Karpas-422 (cell line): ENCODE measurements at places on chromosomes 2 and 18.

GRCh38 chr18:63963615-63964256 lies 6.1 kb upstream of the SERPINB8 start:
- H3K4me1 ChIP-seq: no peaks in the 10 kb centered on the region
- H3K27me3 ChIP-seq: no peaks in the 10 kb centered on the region
- DNase-seq: peak; percentile 89
- no peak overlapping the region for H3K4me3 ChIP-seq

DNA sequence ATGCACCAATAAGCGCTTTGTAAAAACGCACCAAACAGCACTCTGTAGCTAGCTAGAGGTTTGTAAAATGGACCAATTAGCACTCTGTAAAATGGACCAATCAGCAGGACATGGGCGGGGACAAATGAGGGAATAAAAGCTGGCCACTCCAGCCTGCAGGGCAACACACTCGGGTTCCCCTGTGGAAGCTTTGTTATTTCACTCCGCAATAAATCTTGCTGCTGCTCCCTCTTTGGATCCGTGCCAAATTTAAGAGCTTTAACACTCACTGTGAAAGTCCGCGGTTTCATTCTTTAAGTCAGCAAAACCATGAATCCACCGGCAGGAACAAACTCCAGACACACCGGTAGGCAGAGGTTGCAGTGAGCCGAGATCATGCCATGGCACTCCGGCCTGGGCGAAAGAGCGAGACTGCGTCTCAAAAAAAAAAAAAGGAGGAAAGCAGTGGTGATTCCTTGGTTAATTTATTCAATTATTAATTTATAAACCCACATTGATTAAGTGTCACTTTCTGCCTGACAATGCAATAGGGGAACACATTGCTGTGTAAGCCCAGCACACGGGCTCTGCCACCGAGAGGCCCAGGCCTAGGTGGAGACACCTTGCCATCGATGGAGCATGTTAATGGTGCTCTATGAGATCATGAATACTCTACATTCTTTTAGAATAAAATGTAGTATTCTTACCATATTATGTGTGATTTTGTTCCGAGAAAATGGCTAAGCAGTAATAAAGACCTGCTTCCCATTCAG lies 687.6 kb upstream of the HS6ST1 start:
- H3K27me3 ChIP-seq: no peaks in the 10 kb centered on the region
- DNase-seq: no peak
- no peak overlapping the region for H3K27ac ChIP-seq

DNA sequence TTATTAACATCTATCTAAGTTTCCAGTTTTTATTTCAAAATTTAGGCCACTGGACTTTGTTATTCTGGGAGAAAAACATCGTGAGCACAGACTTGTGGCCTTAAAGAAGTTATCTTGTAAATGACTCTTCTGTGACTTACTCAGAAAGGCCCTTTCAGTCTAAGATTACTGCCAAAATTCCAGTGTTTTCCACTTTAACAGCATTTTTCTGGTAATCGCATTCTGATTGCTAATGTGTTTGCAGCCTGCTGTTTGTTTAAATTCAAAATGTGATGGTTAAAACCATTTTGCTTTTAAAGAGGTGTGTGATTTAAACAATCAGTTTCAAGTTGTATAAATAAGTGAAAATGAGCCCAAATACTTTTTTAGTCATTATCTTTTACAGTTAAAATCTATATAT lies 136.7 kb upstream of the DAPL1 start:
- H3K4me1 ChIP-seq: no peaks in the 10 kb centered on the region
- no peak for DNase-seq

DNA sequence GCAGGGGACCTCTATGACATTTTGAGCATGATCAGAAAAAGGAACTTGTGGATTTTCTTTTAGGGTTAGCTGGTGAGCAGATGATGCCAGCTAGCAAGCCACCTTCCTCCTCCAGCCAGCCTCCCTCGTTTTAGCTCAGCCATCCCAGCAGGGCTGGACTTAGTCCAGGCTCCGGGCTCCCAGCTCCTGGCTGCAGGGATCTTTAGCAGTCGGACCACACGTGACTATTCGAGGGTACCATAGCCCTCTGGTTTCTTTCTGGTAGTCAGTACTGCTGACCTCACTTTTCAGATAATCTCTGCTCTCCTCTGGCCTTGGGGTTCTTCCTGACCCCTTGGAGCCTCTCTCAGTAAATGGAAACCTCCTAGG lies 31.8 kb downstream of the NCK2 start:
- no peaks in the 10 kb centered on the region for H3K4me1 ChIP-seq
- no peak overlapping the region for H3K27ac ChIP-seq
- H3K4me3 ChIP-seq: no peak overlapping the region
- DNase-seq: no peak

DNA sequence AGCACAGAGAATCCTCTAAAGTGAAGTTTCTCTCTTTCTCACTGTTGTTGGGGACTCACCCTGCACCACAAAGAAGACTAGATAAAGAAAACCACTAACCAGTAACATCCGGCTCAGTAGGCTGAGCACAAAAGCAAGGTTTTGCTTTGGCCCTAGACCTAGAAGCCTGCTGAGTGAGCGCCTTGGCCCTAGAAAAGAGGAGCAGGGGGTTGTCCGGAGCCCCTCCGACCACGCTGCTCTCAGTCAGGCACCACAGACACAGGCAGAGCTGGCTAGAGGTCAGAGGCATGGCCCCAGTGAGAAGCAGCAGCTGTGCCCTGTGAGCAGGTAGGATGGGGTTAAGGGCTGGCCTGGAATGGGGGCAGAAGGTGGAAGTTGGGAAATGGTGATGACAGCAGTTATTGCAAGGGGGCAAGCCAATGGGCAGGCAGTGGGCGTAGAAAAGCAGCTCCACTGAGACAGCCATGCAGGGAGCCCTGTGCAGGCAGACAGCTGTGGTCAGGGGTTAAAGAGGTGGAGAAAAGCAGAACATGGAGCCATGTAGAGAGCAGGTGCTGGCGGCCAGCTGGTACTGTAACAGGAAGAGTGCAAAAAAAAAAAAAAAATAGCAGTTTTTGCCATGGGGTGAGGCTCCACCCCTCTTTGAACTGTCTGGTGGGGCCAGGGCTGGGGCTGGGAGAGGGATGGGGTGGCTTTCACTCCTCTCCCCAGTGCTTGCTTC lies 36.9 kb upstream of the SLC14A1 start:
- H3K27me3 ChIP-seq: no peaks in the 10 kb centered on the region
- peak overlapping the region; percentile 87 for H3K27ac ChIP-seq
- peaks cover 55% of the 10 kb centered on the region for H3K4me1 ChIP-seq
- peak overlapping the region; percentile 47 for H3K4me3 ChIP-seq

DNA sequence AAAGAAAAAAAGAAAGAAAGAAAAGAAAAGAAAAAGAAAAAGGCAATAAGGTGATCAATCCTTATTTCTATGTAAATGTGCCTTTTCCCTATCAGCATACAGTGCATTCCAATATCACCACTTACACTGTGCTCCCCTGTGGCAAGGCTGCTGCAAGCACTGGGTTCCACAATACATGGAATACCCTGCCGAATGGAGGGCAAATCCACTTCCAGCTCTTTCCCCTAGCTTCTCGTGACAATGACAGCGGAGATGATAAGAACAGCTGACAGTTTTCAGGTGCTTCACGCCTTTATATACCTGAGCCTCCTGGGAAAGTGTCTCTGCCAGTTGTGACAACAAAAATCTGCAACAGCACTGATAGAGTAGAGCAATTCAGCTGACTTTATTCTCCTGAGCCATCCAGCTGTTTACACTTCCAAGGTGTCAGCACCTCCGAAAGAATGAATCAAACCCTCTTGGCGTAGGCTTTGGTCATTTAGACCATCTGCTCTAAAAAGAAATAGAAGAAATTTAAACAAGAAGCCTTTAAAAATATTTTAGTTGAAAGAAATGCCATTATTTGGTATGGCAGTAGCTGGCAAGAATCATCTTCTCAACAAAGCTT lies 135.2 kb upstream of the RNF152 start:
- DNase-seq: no peak
- H3K27me3 ChIP-seq: no peaks in the 10 kb centered on the region
- H3K4me1 ChIP-seq: no peaks in the 10 kb centered on the region
- no peaks in the 10 kb centered on the region for H3K36me3 ChIP-seq
- H3K27ac ChIP-seq: no peak overlapping the region

- DNase-seq: no peak
- no peak overlapping the region for H3K4me3 ChIP-seq
- H3K4me1 ChIP-seq: no peaks in the 10 kb centered on the region
- H3K27ac ChIP-seq: no peak overlapping the region
- no peaks in the 10 kb centered on the region for H3K36me3 ChIP-seq
- H3K27me3 ChIP-seq: no peaks in the 10 kb centered on the region; the same call in 1 of the 2 replicates
Observed at GRCh38 chr2:62477573-62477972, 28.4 kb downstream of the TMEM17 start.

- no peaks in the 10 kb centered on the region for H3K4me1 ChIP-seq
- H3K27me3 ChIP-seq: no peaks in the 10 kb centered on the region
- H3K4me3 ChIP-seq: no peak overlapping the region
- DNase-seq: no peak
- no peak overlapping the region for H3K27ac ChIP-seq
- H3K36me3 ChIP-seq: no peaks in the 10 kb centered on the region
Observed at GRCh38 chr2:149928011-149928410, 340.4 kb upstream of the MMADHC start.

GRCh38 chr2:230774348-230774951 lies 61.8 kb downstream of the CAB39 start:
- H3K27ac ChIP-seq: no peak overlapping the region
- no peak overlapping the region for H3K4me3 ChIP-seq
- H3K27me3 ChIP-seq: no peaks in the 10 kb centered on the region
- peaks cover 3% of the 10 kb centered on the region; the same call in 1 of the 2 replicates for H3K4me1 ChIP-seq
- DNase-seq: no peak

- no peak overlapping the region for H3K27ac ChIP-seq
- no peaks in the 10 kb centered on the region for H3K4me1 ChIP-seq
- H3K27me3 ChIP-seq: no peaks in the 10 kb centered on the region
- H3K4me3 ChIP-seq: no peak overlapping the region
- no peak for DNase-seq
Observed at GRCh38 chr2:203404996-203405395, 76.8 kb downstream of the ABI2 start.

GRCh38 chr2:20241973-20242726 lies 17.2 kb upstream of the SDC1 start:
- H3K36me3 ChIP-seq: no peaks in the 10 kb centered on the region
- no peaks in the 10 kb centered on the region for H3K4me1 ChIP-seq
- no peak overlapping the region for H3K4me3 ChIP-seq

- DNase-seq: no peak
- no peak overlapping the region for H3K27ac ChIP-seq
- H3K27me3 ChIP-seq: no peaks in the 10 kb centered on the region
- no peak overlapping the region for H3K4me3 ChIP-seq
- H3K36me3 ChIP-seq: no peaks in the 10 kb centered on the region
- no peaks in the 10 kb centered on the region for H3K4me1 ChIP-seq
Observed at GRCh38 chr2:11553661-11554398, 20.0 kb downstream of the GREB1 start.

DNA sequence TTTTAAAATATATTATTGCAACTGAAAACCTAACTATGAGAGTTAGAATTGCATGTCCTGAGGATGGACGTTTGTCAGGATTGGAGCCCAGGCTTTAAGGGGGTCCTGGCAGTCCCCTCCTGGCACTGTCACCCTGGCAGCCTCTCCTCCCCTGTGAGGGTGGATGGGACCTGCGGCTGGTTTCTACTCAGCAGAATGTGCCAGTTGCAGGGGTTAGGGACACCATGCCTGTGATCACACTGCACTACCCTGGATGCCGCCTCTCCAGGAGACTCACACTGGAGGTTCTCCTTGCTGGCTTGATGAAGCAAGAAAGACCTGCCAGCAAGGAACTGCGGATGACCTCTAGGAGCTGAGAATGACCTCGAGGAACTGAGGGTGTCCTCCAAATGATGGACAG lies 356.7 kb upstream of the MYT1L start:
- peaks cover 9% of the 10 kb centered on the region for H3K4me1 ChIP-seq
- H3K4me3 ChIP-seq: no peak overlapping the region
- H3K27ac ChIP-seq: no peak overlapping the region
- DNase-seq: no peak
- H3K27me3 ChIP-seq: no peaks in the 10 kb centered on the region

GRCh38 chr18:57294547-57294946 lies 57.8 kb upstream of the ST8SIA3 start:
- no peak overlapping the region for H3K4me3 ChIP-seq
- DNase-seq: no peak
- no peak overlapping the region for H3K27ac ChIP-seq

DNA sequence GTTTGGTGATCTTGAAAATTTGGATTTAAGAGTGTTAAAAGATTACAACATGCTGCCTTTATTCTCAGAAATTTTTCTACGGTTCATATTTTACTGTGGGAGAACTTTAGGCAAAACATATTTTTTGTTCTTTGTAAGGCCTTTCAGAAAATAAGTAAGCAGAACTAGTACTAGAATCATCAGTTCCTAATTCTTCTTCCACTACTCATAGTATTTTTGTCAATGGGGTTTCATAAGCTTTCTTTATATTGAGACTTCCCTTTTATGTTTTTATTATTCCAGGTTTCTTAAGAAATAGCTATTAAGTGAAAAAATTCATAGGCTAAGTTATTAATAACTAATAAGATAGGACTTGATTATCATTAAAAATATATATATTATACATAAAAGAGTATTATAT lies 12.4 kb downstream of the UGGT1 start:
- peaks cover 33% of the 10 kb centered on the region; the same call in 1 of the 2 replicates for H3K36me3 ChIP-seq
- H3K27me3 ChIP-seq: no peaks in the 10 kb centered on the region

GRCh38 chr2:166695154-166695553 lies 193.1 kb upstream of the XIRP2 start:
- H3K27me3 ChIP-seq: no peaks in the 10 kb centered on the region
- H3K36me3 ChIP-seq: no peaks in the 10 kb centered on the region
- DNase-seq: no peak
- no peak overlapping the region for H3K4me3 ChIP-seq

DNA sequence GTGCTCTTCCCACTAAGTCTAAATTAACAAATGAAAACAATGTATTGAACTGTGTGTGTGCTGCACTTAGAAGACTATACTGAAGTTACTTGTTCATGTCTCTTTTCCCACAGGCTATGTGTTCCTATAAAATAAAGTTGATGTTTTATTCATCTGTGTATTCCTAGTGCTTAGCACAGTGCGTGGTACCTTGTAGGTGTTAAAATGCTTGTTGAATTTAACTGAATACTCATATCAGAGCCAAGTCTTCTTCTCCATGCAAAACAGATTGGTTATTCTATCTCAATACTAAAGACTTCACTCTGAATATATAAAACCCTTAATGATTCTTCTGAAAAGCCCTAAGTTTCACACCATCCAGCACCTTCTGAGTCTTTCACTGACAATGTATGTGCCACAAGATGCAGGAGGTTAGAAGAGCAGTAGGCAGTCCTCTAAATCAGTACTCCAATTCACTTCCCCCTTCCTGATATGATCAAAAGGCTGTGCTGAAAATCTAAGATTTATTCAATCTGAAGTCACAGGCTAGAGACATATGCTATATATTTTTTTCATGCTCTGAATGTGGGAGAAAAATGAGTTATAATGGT lies 231.7 kb upstream of the CCDC150 start:
- H3K27ac ChIP-seq: no peak overlapping the region
- DNase-seq: no peak
- H3K4me3 ChIP-seq: no peak overlapping the region
- no peaks in the 10 kb centered on the region for H3K36me3 ChIP-seq

GRCh38 chr2:238096311-238097011 lies 3.7 kb upstream of the ESPNL start:
- no peak overlapping the region for H3K4me3 ChIP-seq
- H3K36me3 ChIP-seq: no peaks in the 10 kb centered on the region; the same call in 1 of the 2 replicates
- H3K27me3 ChIP-seq: no peaks in the 10 kb centered on the region
